ENCODE measurements at places on chromosomes 1 and 21.

- no peak for DNase-seq
Observed at GRCh38 chr1:11653861-11654136, 430 bp downstream of the FBXO2 start.

GRCh38 chr1:236494586-236495466 is 29.0 kb upstream of the LGALS8 start:
- no peak for DNase-seq

DNA sequence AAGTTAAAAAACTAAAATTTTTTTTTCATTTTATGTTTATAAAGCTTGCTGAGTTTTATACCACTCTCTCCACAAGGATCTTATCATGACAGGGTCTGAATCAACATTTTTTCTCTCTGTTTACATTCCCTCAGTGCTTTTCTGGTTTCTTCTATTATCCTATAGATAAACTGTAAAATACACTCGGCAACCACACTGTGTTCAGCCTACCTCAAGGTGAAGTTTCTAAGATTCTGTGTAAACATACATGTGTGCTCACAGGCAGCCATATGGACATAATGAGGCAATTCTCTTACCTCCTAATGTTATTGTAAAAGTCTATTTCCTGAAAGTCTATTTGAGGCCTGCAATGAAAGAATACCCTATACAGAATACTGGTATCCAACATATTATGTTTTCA is 114.6 kb downstream of the NTPCR start:
- DNase-seq = no peak

DNA sequence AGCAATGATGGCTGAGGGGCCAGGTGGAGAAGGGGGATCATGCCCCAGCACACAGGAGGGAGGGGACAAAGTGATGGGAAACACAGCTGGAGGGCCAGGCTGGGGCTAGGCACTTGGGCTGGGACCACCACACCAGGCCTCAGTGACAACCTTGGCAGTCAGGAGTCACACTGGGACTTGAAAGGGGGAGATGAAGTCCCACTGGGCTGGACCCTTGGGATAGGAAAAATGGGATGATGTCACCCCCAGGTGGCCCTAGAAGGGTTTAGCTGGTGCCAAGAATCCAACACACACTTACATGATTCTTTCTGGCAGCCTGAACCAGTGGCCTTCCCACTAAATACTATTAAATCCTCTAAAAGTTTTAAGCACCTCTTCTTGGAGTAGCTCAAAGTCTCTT is 17.1 kb downstream of the ZBTB17 start:
- DNase-seq = no peak

GRCh38 chr1:168405906-168406549 is 125.4 kb downstream of the TBX19 start:
- DNase-seq = no peak

DNA sequence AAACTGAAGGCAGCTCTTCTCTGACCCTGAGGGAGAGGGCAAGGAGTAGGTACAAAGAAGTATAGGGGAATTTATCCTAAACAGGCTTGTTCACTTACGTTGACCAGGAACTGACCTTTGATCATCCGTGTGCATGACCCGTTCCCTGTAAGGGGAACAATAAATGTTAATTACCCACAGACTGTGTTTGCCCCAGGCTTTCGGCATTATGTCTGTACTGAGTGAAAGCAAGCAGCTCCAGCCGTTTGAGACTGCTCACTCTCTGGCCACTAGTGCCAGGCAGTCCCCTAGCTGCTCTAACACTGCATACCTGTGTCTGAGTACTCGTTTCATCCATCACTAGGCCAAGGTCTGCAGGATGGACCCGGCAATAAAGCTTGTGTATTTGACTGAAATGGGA is 1365.3 kb downstream of the NCAM2 start:
- DNase-seq = no peak

GRCh38 chr1:199878823-199879222 is 148.7 kb upstream of the NR5A2 start:
- no peak for DNase-seq

DNA sequence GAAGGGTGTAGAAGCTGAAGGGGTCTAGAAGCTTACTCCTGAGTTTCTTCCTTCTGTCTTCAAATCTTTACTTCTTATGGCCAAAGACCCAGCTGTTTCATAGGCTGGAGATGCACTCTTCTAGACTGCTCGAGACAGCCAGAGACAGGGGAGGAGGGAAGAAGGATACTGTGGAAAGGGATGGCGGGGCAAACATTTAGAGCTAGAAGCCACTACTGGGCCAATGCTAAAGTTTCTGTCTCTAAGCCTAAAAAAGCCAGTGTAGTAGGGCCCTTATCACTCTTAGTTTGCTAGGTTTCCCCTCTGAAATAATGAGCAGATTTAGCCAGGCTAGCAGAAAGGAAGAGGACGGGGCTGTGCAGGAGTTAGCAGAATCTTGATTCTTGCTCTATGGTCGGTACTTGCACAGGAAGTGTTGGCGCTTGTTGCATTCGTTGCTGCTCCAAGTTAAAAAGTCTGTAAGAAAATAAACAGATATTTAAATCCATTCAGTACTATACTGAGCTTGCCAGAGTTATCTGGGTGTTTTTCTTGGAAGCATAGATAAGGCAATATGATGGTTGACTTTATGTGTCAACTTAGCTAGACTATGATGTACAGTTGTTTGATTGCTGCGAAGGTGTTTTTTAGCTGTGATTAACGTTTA is 16.9 kb downstream of the REG4 start:
- DNase-seq = no peak

- no peak for DNase-seq
Observed at GRCh38 chr1:86419277-86419903, 4.6 kb upstream of the CLCA2 start.

GRCh38 chr1:116721451-116722007 is 32.7 kb upstream of the CD2 start:
- DNase-seq = no peak

- no peak for DNase-seq
Observed at GRCh38 chr1:186681121-186681520, 898 bp upstream of the PTGS2 start.
